ENCODE measurements at places on chromosomes 6 and 20.

- DNase-seq = no peak
These were observed 448.6 kb downstream of the GJA1 start for GRCh38 chr6:121884091-121884490.

GRCh38 chr6:138188278-138188941 is 26.7 kb downstream of the ARFGEF3 start:
- DNase-seq = no peak

DNA sequence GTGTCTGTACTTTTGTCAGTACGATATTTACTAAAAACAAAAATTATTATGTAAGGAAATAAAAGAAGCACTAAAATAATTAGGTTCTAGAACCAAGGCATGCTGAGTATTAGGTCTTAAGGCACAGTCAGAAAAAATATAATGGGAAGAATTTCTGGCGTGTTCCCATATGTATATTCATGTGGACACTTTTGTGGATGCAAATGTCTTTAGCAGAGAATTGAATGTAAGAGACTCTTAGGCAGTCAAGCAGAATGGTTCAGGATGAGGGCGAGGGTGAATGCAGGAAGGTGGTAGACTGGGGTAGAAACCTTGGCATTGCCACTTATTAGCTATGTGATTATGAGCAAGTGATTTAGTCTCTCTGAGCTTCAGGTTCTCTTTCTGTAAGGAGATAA is 71.5 kb downstream of the SASH1 start:
- DNase-seq = no peak

DNA sequence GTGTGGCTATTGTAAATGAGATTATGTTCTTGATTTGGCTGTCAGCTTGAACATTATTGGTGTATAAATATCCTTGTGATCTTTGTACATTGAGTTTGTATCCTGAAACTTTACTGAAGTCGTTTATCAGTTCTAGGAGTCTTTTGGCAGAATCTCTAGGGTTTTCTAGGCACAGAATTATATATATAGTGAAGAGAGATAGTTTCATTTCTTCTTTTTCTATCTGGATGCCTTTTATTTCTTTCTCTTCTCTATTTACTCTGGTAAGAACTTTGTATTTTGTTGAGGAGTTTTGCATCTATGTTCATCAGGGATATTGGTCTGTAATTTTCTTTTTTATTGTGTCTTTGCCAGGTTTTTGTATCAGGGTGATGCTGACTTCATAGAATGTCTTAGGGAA is 589.2 kb upstream of the MAN1A1 start:
- no peak for DNase-seq

- DNase-seq = no peak
These were observed 132.3 kb downstream of the PFDN4 start for GRCh38 chr20:54340206-54340605.

GRCh38 chr20:19926591-19926990 is 90.6 kb upstream of the NAA20 start:
- no peak for DNase-seq

DNA sequence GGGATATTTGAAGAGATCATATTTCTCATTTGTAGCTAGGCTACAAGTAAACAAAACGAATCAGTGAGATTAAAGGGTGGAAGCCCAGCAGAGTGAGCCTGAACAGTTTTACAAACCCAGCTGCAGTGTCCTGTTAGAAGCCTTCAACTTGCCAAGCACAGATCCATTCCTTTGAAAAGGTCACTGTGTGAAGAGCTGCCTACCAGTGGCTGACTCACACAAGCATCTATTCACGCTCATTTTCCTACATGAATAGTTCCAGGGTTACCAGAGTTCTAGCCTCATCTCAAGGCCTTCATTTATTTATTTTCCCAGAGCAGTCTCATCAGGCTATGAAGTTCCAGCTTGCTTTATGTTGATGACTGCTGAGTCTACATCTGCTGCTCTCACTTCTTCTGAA is 25.7 kb upstream of the MLIP start:
- DNase-seq = peak; percentile 35

Data from renal cortical epithelial cell (primary cell).